CD4-positive, alpha-beta T cell treated with Interleukin-2 at 100 ng/mL for 4 hours (primary cell): ENCODE measurements at places on chromosomes 16 and 17.

DNA sequence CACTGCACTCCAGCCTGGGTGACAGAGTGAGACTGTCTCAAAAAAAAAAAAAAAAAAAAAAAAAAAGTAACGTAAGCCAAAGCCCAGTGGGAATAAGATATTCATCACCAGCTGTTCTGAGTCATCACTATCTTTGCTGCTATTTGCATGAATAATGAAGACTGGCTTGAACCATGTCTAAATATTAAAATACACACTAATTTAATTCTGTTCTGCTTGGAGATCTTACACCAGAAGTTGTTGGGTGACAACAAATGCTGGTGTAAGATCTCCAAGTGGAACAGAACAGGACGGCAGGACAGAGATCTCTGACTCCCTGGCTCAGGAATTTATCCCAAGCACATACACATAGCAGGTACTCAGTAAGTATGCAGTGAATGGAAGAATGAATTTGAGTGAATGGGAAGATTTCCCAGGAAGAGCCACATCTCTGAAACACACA lies 19.6 kb downstream of the DNAH17 start:
- no peak for DNase-seq

GRCh38 chr17:37824534-37825485 lies 80.0 kb upstream of the HNF1B start:
- no peak for DNase-seq

DNA sequence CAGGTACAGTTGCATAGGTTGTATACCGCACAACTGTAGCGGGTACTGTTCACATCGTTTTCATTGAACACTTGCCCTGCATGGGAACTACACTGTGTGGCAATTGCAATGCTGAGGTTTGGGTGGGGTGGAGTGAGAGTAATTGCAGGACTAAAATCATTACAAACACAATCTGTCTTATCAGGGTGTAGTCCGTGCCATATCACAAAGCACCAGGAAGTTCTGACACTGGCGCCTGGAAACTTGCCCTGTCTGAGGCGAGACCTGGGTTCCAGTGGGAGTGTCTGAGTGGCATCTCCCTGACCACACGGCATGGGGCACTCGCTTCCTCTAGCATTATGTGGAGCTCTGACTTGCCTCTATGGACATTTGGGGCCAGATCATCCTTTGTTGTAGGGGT lies 153.4 kb downstream of the RGS9 start:
- no peak for DNase-seq

DNA sequence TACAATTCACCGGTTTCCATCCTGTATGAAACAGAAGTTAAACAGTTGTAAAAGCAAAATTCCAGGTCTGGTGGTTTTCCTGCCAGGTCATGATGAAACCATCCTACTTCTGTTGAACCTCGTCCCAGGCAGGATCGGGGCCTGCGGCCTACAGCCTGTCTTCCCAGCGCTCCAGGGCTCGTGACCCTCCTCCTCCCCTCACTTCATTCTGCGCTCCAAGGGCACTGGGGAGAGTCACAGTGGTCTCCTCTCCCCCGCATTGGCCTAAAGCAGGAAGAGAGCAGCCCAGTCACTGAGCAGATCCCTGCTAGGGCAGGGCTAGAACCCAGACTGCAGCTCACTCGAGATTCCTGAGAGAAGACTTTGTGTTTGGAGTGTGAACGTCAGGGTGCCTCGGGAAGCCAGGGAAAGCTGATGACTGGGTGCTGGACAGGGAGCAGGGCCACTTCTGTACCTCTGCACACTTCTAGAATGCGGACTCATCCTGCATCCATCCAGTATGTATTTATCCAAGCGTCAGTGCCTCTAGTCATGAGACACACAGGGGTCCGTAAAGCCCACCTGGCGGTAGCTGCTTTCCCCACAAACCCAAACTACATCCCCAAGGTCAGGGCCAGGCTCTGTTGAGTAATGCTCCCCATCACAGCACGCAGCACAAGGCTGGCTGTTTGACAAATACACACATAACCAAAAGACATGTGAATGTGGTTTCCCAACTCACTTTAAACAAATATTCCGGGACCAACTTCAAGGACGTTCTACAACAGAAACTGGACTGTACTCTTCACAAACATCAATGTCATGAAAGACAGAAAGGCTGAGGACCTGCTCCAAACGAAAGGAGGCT lies 1.7 kb upstream of the ITGAE start:
- no peak for DNase-seq

DNA sequence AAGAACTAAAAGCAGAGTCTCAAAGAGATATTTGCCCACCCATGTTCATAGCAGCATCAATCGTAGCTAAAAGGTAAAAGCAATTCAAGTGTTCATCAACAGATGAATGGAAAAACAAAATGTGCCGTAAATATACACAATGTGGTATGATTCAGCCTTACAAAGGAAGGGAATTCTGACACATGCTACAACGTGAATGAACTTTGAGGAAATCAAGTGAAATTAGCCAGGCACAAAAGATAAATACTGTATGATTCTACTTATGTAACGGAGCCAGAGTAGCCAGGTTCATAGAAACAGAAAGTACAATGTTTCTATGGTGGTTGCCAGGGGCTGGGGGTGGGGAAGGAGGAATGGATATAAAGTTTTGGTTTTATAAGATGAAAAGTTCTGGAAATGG lies 57.8 kb upstream of the IL34 start:
- no peak for DNase-seq

DNA sequence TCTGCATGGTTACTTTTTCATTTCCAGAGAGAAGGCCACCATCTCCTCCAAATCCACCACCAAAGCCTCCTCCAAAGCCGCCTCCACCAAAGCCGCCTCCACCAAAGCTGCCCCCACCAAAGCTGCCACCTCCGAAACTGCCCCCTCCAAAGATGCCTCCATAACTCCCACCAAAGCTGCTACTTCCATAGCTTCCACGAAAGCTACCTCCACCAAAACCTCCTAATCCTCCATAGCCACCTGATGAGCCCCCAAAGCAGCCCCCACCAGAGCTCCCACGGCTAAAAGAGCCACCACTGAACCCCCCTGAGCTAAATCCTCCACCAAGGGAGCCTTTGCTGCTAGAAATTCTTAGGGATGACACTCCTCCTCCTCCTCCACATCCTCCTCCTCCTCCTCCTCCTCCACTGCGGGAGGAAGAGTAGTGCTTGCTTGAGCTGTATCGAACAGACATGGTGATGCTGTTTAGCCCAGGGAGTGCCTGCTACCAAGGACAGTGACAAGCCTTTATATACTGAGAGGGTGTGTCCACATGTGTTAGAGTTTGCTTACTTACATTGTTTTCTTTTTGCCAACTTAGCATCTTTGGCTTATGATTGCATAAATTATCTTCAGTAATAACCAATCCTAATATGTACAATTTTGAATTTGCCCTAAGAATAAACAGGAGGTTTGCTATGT lies at the start of gene KRT10:
Gene KRT10 (minus strand): TSS at position 483 of the 681 bp plus-strand sequence. CDS start 29 bp downstream, at position 454.
- no peak for DNase-seq

DNA sequence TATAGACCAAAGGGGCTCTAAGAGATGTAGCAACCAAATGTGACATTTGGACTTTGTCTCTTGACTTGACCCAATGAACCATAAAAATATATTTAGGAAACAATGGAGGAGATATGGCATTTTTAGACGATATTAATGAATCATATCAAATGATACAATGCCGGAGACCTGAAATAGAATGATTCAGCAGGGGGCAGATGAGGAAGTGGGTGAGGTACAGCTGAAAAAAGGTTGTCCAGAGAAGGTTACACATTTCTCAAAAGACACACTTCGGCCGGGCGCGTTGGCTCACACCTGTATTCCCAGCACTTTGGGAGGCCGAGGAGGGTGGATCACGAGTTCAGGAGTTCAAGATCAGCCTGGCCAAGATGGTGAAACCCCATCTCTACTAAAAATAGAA lies 16.5 kb upstream of the SNN start:
- DNase-seq, result no peak

DNA sequence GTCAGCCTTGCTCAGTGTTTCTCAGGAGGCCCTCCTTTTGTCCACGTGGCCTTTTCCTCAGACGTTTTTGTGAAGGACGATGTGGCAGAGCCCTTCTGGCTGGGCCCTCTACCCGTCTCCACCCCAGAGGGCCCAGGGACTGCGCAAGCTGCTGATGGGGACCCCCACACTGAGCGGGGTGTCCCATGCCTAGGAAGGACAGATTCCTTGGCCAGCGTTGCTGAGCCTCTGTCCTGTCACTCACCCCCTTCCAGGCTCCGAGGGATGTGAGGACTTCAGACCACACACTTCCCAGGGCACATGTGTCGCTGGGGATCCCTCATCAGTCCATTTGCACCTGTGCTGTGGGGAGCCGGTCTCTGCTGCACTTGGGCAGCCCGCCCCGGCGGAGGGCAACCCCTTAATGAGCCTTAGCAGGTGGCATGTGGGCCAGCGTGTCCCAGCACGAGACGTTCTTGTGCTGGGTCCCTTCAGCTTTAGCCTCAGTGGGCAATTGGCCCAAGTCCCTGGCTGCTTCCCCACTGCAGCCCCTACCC lies 48.3 kb downstream of the NT5M start:
- DNase-seq, result no peak

GRCh38 chr17:79933863-79934652 lies 94.8 kb upstream of the CBX4 start:
- no peak for DNase-seq

DNA sequence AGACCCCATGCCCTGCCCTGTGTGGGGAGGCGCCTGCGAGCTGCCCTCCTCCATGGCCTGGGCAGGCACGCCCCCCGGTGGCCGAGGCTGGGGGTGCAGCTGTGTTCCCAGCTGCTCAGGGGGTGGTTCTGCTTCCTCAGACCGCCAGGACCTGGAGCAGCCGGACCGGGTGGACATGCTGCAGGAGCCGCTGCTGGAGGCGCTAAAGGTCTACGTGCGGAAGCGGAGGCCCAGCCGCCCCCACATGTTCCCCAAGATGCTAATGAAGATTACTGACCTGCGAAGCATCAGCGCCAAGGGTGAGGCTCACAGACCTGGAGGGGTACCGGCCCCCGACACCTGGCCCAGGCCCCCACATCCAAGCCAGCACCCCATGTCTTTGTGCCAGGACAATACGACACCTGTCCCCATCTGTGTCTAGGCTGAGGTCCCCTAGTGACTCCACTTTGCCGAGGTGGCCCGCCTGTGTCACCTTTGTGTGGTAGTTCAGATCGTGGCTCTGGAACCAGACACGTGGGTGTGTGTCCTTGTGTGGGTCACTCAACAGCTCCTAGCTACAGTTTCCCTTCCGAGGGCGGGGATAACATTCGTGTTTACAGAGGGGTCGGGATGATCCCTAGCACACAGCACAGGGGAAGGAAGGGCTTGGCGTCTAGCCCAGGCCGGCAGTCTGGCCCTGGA lies 9.3 kb downstream of the GJD3 start:
- peak; percentile 75 for DNase-seq

DNA sequence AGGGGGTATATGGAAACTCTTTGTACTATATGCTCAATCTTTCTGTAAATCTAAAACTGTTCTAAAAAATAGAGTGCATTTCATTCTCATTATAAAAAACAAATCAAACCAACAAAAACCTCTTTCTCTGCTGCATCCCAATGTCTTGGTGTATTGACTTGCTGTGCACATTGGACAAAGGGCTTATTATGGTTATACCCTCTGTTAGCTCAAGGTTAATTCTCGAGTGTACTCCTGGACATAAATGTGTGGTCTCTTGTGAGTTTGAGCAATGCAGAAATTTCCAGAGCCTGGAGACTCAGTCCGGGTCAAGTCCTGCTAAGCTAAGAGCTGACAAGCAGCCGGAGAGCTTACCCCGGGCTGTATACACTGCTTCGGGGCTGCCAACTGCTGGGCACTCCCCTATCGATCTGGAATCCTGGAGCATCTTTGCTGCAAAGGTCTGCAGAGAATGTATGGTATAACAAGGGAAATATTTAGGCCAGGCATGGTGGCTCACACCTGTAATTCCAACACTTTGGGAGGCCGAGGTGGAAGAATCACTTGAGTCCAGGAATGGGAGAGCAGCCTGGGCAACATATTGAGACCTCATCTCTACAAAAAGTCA lies 66.2 kb upstream of the BRD7 start:
- no peak for DNase-seq

GRCh38 chr16:48497932-48498768 lies 111.8 kb downstream of the N4BP1 start:
- DNase-seq, result no peak

DNA sequence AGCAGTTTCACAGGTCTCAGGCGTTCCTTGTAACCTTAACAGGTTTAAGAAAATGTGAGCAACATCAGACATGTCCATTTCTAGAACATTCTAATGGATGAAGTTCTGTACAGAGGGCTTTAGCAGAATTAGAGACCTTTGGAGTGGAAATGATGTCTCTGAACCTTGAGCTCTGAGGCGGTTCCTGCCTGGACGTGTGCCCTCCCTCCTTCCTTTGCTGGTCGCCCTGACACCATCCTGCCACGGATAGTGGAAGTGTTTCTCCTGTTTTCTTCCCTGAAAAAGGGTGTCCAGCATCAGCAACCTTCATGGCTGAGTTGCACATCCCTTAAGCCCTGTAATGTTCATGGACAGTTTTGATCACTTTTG lies 11.1 kb downstream of the SPATA33 start:
- DNase-seq, result no peak

- no peak for DNase-seq
Observed at GRCh38 chr17:61128661-61129115, 271.0 kb upstream of the TBX2 start.

GRCh38 chr16:66603537-66604375 lies 748 bp upstream of the CMTM3 start:
- peak; percentile 84 for DNase-seq

DNA sequence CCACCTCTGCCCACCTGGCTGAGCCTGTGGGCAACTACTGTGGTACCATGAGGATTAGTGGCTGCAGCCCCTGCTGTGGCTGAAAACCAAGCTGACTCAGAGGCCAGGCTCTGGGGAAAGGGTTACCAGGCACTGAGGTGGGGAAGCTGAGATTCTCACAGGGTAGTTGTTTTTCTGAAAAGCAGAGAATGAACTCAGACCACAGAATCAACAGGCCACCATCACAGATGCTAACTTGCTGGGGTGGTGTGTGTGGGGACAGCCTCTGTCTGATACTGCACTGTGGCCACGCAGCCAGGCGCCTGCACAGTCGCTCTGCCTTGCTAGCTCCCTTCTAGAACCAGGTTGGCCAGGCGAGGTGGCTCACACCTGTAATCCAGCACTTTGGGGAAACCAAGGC lies 28.8 kb downstream of the NPLOC4 start:
- no peak for DNase-seq

DNA sequence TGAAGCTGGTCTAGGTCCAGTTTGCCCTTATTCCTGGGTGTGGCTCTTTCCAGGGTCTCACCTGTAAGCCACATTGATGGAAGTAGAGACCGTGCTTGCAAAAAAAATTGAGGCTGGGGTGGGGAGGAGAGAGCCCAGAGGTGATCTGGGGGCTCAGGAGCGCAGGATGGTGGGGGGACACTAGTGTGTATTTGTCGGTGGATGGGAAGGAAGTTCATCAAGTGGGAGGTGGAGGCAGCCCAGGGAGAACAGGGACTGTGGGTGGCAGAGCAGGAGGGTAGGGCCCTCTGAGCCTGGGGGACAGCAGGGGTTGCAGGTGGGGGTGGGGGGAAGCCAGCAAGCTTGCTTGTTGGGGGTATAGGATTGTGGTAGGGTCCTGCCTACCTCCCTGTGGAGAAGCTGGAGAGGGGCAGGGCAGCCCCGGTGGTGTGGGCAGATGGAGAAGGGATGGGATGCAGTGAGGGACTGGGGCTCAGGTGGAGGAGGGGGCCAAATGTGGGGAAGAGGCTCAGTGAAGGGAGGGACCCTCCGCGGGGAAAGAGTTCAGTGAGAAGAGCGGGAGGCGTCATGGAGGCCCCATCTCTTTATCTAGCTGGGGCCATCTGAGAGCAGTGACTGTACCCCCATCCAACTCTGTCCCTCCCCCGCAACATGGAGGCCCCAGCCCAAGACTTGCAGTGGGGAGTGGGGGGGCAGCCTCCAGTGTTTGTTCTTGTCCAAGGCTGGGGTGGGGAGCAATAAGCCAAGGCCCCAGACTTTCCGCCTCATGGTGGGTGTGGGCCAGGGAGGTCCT lies 17.2 kb upstream of the TMEM92 start:
- DNase-seq, result no peak
